ENCODE measurements at places on chromosomes 1 and 21.

- no peak for DNase-seq
Observed at GRCh38 chr1:55706397-55706796, 491.2 kb upstream of the USP24 start.

DNA sequence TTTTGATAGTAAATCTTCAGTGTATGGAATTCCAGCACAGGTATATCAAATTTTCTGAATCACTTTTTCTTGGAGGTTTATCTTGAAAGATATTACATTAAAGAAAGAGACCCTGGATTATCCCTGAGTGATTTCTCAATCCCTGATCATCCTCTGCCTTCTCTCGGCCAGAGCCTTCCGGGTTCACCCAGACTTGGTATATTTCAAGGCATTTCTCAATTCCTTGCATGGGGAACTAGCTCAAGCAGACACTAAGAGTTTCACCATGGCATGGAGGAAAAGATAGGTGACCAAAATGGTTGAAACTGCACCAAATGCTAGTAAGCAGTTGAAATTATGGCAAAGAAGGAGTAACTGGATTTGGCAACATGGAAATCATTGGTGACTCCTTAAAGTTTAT lies 5.7 kb downstream of the VAMP4 start:
- no peak for DNase-seq

GRCh38 chr1:60922304-60922703 lies 160.1 kb upstream of the NFIA start:
- no peak for DNase-seq

- no peak for DNase-seq
Observed at GRCh38 chr1:57265104-57265503, 158.8 kb downstream of the DAB1 start.

GRCh38 chr21:44893948-44894656 lies 20.6 kb upstream of the PTTG1IP start:
- no peak for DNase-seq

DNA sequence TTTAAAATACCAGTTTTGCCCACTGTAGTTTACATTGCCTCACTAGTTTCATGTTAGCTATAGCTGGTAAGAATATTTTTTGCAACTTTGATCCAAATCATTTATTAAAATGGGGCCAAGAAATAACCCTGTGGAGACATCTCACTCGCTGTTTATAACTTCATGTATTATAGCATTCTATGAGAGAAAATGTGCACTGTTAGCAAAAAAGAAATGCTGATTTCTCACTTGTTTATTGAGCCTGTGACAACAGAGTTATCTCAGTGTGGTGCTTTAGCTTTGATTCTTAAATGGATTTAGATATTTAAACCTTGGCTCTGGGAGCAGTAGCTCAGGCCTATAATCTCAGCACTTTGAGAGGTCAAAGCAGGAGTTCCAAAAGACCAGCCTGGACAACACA lies 127.9 kb downstream of the PIK3R3 start:
- DNase-seq = no peak

DNA sequence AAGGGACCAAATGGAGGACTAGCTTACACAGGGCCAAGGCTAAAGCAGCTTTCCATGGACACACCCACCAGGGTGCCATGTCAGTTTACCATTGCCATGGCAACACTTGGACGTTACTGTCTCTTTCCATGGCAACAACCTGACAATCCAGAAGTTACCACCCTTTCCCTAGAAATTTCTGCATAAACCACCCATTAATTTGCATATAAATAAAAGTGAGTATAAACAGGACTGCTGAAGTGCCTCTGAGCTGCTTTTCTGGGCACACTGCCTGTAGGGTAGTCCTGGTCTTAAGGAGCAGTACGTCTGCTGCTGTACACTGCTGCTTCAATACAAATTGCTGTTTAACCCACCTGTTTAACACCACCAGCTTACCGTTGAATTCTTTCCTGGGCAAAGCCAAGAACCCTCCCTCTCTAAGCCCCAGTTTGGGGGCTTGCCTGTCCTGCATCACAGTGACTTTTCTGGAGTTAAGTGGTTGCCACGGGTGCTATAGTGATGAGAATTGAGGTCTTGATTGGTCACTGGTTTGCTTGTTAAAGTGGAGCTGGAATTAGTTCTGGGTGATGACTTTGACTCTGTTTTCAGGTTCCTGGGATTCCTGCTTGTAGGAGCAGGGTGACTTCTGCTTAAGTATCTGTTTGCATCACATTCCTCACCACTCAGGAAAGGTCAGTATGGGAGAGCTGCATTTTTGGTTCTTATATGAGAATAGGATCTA lies 83.2 kb downstream of the CLDN17 start:
- DNase-seq = no peak

GRCh38 chr1:181806746-181807145 lies 254.8 kb downstream of the ZNF648 start:
- no peak for DNase-seq

- DNase-seq = no peak
Observed at GRCh38 chr1:87953732-87954344, 625.2 kb downstream of the LMO4 start.

DNA sequence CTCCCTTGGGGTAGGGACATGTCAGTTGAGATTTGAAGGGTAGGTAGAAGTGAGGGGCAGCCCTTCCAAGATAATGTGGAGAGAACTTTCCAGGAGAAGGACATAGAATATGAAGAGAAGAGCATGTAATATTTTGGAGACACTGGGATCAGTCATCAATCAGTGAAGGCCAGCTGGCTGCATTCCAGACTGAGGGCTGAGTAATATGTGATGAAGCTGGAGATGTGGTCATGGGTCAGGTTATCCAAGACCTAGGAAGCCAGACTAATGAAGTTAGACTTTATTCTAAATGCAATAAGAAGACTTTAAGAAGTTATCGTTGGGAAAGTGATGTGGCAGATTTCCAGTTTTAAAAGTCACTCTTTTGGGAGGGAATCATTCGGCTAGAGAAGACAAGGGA lies 262.0 kb downstream of the HMCN1 start:
- DNase-seq = no peak

DNA sequence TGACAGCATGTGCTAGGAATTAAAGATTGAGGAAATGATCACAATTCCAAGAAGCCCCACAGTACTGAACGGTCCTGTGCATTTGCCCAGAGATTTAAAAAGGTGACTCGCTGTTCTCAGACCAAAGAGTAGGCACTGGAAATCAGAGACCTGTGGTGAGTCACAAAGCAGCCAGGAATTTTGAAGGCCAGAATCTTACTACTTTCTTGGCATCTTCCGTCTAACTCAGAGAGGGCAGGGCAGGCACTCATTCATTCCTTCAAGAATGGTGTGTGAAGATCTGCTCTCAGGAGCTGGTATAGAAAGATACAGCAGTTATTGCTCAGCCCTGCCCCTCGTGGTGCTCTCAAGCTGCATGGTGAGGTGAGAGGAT lies 57.9 kb downstream of the BRINP2 start:
- no peak for DNase-seq

- no peak for DNase-seq
Observed at GRCh38 chr1:87398641-87399040, 70.0 kb downstream of the LMO4 start.

- DNase-seq = no peak
Observed at GRCh38 chr1:58155418-58156123, 391.0 kb downstream of the OMA1 start.

Measured in cerebellar nuclear complex (tissue), 1 donor.